ENCODE measurements at places on chromosomes 3 and 15.

DNA sequence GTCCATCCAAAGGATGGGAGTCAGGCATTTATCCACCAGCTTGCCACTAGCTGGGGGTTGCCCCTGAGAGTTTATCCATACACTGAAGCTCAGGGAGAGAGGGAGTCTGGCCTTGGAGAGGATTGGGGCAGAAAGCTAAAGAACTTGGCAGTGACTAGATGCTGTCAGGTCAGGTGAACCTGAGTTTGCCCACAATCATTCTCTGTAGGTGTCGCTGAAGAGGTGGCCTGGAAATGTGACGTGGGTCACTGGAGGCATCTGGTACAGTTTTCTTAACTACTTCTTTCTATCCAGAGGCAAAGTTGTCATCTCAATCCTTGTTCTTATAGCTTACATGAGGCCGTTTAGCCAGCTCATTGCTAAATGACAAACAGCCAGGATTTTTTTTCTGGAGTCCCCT, 298.0 kb upstream of the CTNNB1 start:
- DNase-seq: no peak

DNA sequence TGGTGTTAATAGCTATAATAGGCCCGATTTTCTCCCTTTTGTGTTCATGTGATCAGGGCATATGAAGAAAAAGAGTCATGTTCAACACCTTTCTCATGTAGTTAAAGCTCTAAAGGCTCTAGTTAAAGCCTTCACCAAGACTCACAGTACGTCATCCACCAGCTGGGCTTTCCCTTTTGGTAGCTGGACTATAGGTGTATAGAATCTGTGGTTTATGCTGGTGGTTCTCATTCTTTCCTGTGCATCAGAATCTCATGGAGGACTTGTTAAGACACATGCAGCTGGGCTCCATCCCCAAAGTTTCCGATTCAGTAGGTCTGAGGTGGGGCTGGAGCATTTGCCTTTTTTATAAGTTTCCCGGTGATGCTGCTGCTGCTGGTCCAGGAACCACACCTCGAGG, 31.0 kb downstream of the CFAP91 start:
- DNase-seq: no peak

GRCh38 chr15:78177447-78177873, 28.3 kb downstream of the IDH3A start:
- peak; percentile 11 for DNase-seq

GRCh38 chr3:151228666-151229040, 25.6 kb upstream of the GPR171 start:
- no peak for DNase-seq

- DNase-seq: no peak
Observed at GRCh38 chr3:178754852-178755510, 218.7 kb downstream of the KCNMB2 start.

GRCh38 chr15:74222240-74223119, 13.6 kb upstream of the CCDC33 start:
- no peak for DNase-seq

GRCh38 chr3:117630469-117630868, 920.9 kb downstream of the TUSC7 start:
- no peak for DNase-seq

- no peak for DNase-seq
Observed at GRCh38 chr15:86759800-86760523, 680.3 kb downstream of the AGBL1 start.

DNA sequence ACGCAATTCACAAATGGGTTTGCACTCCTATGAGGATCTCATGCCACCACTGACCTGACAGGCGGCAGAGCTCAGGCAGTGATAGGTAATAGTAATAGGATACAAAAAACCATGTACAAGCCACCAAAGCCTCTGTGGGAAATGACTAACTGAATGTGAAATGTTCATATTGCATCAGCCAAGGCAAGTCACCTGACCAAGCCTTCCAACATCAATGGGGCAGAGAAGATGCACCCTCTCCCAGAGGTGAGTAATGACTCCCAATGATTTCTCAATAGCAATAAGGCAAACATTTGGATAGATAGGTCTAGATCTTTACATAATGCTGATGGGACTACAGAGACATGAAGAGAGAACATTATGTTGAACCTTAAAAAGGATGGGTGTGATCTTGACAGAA, 14.9 kb downstream of the CNTN3 start:
- no peak for DNase-seq

DNA sequence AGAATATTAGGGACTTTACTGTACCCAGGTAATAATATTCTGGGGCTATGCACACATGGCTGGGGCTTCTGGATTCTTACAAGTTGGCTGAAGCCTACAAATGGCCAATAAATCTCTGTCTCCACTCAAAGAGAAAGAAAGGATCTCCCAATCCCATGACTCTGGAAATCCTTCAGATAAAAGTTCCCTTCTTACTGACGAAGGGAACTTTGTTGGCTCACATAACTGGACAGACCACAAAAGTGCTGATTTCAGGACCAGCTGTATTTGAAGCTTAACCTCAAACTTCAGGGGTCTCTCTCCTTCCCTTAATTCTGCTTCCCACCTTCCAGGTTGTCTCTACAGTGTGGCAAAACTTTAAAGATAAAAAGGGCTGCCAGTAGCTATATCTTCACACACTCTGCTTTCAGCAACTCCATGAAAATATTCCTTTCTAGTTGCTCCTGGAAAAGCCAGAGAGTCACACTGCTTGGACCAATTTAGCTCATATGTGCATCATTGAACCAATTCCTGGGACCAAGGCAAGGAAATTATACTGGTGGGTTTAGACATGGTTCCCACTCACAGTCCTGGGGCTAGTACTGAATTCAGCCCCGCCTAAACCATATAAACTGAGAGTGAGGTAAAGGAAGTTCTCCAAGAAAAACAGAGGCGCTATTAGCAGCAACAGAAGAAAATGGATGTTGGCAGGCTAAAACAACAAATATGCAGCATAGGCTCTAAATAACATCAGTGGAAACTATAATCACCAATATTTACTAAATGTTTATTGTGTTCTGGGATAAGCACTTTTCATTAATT, 290.0 kb upstream of the GADL1 start:
- no peak for DNase-seq

DNA sequence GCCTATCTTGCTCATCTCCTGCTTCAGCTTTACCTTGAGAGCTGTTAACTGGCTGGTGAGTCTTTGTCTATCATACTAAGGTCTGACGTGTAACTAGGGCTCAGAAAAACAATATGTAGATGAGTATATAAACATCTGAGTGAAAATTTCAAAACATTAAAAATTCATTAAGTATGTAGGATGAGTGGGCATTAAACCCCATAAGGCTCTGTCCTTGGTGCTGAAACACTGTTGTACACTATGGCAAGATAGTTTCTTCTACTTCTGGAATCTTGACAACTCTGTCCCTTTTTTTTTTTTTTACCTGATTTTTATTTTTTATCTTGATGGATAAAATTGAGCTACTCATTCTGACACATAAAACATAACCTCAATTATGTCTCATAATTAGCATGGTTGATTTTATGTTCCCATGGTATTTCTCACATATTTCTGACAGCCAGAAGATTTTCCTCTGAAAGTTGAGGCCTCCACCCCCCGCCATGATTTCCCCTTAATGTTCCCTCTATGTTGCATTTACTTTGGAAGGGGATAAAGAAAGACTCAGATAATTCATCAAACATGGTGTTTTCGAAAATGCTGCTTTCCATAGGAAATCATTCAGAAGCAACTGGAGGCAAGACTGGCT, 54.3 kb downstream of the DGKG start:
- DNase-seq: peak; percentile 47

DNA sequence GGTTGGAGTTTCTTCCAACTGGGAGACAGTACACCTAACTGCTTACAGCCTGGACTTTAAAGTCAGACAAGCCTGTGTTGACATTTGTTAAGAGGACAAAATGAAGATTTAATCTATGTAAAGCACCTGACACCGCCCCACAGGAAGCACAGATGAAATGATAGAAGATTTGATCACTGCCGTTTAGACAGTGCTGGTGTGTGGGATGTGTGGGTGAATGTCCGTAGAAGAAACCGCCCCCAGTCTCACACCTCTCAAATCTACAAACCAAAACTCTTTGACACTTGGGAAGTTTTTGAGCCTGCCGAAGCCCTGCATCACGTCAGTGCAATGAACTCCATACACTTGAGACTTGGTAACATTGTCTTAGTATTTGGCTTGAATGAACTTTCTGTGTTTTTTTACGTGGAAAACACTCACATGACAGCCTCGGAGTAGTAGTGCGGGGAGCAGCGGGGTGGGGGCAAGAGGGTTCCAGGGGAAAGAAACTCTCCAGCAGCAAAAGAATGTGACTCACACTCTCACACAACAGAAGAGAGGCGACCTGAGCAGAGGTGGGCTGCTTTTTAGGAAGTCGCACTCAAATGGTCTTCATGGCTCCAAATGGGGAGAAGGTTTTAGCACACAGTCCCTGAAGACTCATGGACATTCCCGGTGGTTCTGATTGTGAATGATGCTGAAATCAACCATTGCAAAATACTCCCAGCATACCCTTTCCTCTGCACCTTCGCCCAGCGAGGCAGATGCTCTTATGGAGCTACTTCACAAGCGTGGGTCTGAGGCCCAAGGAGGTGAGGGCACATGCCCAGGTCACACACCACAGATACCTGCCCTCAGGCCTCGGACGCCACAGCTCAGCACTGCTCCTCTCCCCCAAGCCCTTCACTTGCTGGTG, 79.2 kb downstream of the SRGAP3 start:
- no peak for DNase-seq

GRCh38 chr3:196995646-196996355, 27.2 kb upstream of the PIGZ start:
- no peak for DNase-seq

- DNase-seq: no peak
Observed at GRCh38 chr15:90418627-90419026, 30.6 kb downstream of the IQGAP1 start.

- peak; percentile 61 for DNase-seq
Observed at GRCh38 chr3:107574650-107575049, 51.9 kb downstream of the BBX start.

DNA sequence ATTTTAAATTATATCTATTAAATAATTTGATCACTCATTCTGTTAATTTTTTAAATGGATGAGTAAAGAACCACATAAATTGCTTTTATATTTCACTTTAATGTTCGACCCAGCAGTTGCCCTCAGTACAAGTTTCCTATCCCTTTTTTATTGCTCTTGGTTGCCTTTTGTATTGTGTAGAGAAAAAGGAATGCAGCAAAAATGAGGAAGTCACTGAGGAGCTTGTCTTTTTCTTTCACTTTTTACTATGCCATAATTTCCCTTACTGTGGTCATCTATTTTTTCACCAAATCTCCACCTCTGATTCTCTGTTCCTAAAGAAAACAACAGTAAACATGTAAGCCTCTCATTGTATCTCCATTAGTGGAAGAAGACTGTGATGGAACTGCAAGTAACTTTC, 122.7 kb downstream of the B3GALNT1 start:
- peak; percentile 67 for DNase-seq

DNA sequence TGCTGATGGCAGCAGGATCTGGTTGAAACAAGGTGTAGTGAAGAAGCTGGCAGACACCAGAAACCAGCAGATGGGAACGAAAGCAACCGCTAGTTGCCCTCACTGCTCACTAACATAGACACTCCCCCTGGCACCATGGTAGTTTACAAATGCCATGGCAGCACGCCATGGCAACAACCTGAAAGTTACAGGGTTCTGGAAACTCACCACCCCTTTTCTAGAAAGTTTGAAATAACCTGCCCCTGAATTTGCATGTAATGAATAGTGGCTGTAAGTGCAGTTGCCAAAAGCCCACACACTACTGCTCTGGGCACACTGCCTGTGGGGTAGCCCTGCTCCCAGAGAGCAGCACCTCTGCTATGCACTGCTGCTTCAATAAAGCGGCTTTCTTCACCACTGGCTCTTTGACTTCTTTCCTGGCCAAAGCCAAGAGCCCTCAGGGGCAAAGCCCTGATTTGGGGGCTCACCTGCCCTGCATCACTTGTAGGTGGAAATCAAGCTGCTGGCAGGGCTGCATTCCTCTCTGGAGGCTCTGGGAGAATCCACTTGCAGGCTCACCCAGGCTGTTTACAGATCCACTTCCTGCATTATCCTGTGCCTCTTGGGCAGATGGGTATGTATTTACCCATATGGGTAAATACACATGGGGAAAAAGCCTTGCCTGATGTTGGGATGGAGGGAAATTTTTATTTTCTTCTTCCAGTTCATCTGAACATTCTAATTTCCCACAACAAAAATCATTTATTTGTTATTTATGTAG, 2.0 kb upstream of the GP9 start:
- no peak for DNase-seq

- no peak for DNase-seq
Observed at GRCh38 chr3:111769110-111769991, 89.7 kb upstream of the PHLDB2 start.

GRCh38 chr3:159731254-159731653, 257.4 kb upstream of the IL12A start:
- no peak for DNase-seq

DNA sequence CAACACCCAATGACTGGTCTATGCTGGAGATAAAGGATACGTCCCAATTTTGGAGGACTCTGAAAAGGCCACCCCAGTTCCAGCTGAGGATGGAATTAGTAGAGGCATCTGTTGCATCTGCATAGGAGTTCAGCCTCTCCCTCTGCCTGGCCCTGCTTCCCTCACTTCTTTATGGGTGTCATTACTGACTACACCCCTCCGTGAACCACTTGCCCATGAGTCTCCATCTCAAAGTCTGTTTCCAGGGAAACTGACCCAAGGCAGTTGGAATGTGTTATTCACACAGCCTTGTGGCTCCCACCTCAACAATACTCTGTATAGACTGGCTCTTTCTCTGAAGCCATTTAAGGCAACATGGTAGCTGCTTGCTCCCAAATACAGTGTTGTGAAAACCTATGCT, 21.4 kb upstream of the PCOLCE2 start:
- no peak for DNase-seq

DNA sequence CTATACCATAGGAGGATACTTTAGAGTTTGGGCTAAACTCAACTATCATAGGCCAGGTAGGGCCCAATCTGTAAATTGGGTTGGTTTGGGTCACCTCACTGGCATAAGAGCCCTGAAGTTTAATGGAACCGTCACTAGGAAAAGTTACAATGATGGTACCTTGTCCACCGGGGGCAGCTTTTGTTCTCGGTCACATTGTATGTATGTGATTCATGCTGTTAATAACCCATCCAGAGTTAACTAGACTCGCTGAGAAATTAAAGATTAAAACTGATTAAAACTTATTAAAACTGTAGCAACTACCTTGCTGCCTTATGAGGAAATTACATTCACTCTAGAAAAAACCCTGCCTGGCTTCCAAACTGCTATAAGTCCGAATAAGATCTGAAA, 145.0 kb upstream of the TMCO5A start:
- no peak for DNase-seq

DNA sequence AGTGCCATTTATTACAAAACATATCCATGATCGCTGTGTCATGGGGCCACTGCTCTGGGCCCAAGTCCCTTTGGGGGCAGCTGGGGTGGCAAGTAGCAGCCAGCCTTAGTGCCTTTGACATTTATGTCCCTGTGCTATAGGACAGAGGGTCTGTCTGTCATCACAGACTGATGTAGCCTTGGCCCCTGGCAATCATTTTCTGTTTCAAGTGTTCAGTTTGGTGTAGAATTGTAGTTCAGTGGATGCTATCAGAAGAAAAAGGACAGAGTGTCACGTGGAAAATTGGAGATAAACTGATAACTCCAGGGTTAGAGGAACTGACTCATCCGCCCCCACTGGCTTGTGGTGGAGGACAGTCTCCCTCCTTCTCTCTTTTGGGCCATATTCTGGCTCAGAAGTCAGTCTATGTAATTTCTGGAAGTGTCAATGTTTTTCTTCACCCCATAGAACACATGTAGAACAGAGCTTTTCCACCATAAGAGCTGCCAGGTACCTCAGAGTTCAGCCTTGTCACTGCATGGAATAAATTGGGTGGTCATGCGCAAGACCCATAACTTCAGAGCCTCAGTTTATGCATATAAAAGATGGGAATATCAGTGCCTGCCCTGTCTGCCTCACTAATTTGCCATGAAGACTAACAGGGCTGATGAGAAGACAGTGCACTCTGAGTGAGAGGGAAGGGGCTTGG, 4.5 kb upstream of the MRPS22 start:
- DNase-seq: peak; percentile 14
